ENCODE measurements at places on chromosomes 1 and 21.

DNA sequence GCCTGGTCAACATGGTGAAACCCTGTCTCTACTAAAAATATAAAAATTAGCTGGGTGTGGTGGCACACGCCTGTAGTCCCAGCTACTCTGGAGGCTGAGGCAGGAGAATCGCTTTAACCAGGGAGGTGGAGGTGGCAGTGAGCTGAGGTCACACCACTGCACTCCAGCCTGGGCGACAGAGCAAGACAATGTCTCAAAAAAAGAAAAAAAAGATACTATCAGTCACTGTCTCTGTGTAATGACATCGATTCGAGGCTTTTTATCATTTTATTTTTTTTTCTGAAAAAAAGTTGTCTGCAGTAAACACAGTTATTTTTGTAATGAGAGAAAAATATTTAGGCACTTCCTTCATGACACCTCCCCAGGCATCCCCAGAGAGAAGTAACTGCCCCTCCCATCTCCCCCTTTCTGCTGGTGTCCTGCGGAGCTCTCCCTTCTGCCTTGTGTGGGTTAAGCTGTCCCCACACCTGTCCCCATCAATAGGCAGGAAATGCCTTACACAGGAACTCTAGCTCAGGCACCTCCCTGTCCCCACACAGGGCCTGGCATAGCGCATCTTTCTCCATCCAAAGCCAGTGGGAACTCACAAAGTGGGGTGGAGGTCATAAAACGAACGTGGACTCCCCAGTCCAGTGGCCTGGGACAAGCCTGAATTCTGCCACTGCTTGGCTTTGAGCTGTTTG is 132.0 kb downstream of the SYF2 start:
- no peak for DNase-seq

GRCh38 chr1:169918927-169919326 is 25.2 kb upstream of the SCYL3 start:
- DNase-seq = no peak

DNA sequence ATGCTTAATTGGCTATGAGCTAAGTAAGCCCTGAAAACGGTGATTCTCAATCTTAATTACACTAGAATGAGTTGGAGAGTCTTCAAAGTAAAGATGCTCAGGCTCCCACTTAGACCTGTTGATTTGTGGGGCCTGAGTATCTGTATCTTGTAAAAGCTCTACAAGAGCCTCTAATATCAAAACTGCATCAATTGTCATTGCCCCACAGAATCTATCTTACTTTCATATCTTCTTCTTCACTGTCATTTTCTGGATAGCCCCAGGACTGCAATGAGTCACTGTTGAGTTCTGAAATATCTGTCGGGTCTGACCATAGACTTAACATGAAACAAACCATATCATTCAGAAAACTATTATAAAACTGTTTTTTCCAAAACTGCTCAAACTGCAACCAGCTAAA is 102.8 kb upstream of the SERTAD4 start:
- DNase-seq = no peak

- DNase-seq = peak; percentile 65
Measured at GRCh38 chr1:209823143-209824041, 4.4 kb upstream of the UTP25 start.

- no peak for DNase-seq
Measured at GRCh38 chr1:5864256-5864655, 128.0 kb downstream of the NPHP4 start.

DNA sequence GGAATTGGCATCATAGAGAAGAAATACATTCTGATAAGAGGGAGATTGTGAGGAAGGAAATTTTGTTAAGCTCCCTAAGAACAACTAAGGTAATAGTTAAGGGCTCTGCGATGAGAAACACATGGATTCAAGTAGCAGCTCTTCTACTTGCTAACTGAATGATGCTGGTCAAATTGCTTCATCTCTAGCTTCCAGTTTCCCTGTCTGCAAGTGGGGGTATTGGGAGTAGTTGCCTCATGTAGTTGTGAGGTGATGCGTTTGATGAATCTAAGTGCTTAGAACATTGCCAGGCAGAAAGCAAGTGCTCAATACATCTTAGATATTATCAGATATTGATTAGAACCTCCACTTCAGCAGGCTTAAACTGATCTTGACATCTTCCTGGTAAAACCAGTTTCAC is 84.8 kb downstream of the CD58 start:
- DNase-seq = no peak

- no peak for DNase-seq
Measured at GRCh38 chr1:19322481-19322880, 10.4 kb downstream of the SLC66A1 start.

DNA sequence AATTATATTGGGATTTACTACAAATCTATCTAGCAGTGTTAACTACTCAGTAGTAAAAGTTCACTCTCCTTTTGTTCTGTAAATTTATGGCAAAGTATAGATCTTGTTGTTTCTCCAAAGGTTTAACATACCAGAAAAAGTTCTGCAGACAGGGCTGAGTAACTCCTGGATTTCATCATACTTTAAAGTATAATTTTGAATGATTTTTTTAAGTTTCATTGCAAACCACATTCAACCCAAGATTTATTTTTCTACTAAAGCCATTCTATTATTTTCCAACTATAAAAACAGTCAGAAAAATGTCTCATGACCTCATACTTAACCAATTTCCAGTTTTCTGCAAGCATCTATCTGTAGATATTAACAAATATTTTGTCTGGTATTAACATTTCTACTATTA is 585.8 kb upstream of the ZRANB2 start:
- no peak for DNase-seq

GRCh38 chr1:22283596-22283995 is 140.7 kb upstream of the WNT4 start:
- DNase-seq = no peak

DNA sequence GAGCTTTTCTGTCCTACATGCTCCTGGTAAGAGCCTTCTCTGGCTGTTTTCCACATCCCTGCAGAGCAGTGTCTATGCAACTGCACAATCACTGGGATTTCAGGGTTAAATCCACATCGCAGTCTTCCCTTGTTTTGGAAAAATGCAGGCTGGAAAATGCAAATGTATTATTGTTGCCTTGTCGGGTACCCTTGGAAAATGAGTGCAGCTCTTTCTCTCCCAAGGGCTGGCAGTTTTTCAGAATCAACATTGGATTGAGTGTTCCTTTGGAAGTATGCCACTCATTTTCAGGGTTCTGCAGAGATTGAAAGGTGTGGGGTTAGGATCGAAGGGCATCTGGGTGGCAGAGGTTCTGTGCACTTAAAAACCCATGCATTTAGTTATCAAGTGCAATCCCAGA is 3.2 kb downstream of the NOS1AP start:
- no peak for DNase-seq

DNA sequence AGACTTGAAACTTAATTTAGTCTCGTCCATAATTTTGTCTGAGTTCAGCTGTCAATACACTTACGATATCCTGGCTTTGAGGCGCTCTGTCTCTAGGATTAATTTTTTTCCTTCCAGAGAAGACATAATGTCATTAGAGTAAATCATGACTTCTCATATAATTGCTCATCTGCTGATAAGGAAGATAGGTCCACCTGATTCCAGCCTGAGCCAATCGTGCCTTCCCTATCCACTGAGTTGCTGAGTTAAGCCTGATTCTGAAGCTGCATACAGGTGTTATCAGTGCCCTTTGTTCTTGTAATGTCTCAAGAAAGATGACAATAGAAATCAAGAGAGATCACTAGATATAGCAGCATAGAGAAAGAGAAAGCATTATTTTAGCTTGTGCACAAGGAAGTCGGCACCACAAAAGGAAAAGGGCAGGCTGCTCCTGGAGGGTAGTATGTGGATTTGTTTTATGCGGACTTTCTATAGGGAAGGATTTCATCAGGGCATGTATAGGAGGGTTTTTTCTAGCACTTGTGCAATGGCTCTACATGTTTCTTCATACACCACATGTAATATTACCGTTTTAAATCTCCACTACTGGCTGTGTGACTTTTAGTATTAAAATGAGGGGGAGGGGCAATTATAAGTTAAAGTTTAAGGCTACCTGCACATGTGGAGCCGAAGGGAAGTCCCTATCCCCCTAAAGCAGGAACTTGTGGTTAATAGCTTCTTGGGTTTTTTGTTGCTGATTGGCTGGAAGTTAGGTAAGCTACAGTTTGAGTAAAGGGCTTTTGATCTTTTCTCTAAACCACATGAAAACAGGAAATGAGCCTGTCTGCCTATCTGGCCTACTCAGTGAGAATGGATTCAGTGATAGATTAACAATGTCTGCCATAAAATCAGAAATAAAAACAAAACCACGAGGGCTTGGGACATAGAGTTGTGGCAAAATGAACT is 133.4 kb downstream of the PLPPR5 start:
- DNase-seq = no peak

DNA sequence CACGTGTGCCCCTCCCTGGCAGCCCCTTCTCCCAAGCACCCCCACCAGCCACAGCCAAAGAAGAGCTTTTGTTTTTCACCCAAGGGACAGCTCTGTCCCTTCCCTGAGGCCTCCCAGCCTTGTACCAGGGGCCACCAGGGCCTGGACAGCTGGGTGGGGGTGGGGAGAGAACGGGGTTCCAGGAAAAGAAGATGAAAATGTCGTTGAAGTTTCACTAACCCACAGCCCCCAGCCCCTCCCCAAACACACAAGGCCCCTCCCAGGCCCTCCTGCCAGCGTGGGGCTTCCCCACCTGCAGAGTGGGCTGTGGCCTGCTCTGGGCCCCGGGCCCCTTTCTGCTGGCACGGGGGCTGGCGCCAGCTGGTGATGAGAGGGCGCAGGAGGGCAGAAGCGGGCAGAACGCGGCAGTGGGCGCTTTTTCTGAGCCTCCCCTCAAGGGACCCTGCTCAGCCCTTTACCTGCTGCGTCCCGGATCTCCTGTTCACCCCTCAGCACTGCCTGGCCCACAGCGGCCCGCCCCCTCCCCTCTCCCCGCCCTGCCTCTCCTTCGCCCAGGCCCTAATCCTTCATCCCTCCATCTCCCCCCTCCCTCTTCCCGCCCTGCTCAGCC is 5.5 kb upstream of the ANKRD65 start:
- no peak for DNase-seq

DNA sequence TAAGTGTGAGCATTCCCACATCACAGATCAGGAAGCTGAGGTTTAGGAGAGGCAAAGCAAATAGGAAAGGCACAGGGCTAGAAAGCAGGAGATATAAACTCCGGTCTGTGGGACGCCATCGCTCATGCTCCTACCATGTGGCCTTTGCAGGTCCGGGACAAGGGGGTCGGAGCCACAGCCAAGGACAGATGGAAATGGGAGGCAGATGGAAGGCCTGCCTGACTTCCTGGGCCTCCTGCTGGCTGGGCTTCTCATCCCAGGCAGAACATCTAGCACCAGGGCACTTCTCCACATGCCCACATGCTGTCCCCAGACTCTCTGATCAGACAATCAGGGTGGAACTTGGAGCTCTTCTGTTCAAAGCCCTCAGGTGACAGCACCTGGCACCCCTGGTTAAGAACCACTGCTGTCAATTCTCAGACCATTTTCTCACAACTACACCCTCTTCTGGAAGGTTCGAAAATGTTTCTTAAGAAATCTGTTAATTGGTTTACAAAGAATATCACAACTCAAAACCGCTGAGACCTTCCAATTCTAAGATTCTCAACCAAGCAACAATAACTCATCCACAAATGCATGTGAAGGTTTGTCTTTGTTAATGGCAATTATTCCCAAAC is 173.3 kb upstream of the EDN2 start:
- DNase-seq = no peak

- peak; percentile 68 for DNase-seq
Measured at GRCh38 chr1:112707221-112708001, 484 bp upstream of the RHOC start.

DNA sequence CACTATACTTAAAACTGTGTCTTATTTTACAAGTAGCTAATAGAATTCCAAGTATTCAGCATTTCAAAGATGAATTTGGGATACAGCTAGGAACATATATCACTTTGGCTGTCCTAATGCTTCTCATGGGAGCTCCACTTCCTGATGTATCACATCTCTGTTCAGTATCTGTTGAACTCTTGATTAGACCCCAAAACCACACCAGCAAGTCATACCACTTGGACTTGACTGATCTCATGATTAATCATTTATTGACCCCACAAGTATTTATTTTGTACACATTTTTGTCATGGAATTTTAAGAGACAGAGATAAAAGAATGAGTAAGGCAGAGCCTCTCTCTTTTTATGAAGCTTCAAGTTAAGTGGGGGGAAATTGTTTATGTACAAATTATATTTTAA is 30.0 kb downstream of the TMPRSS15 start:
- no peak for DNase-seq

- no peak for DNase-seq
Measured at GRCh38 chr1:176878750-176879536, 285.6 kb downstream of the ASTN1 start.

DNA sequence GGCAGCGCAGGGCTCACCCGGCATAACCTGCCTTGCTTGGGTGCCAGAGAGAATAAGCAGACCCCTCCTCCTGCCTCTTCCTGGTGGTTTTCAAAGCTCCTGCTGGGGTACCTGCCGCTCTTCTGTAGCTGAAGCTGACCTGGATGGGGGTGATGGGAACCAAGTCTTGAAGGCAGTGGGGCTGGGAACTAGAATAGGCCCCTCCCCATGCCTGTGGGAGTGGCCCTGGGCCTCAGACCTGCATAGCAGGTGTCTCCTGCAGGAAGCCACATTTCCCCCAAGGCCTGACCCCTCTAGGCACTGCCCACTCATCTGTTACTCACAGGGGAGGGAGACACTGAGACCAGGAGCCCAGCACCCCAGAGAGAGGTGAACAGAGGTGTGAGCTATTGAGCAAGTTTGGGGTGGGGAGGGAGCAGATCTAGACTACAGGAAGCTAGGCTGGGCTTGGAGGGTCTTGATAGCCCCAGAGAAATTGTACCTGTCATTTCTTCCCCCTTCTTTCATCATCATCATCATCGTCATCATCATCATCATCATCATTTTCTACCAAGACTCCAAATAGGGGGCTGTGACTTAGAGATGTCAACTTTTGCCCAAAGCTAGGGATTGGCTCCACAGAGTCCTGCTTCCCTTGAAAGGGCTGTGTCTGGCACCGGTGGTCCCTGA is 10.1 kb downstream of the PADI1 start:
- no peak for DNase-seq

DNA sequence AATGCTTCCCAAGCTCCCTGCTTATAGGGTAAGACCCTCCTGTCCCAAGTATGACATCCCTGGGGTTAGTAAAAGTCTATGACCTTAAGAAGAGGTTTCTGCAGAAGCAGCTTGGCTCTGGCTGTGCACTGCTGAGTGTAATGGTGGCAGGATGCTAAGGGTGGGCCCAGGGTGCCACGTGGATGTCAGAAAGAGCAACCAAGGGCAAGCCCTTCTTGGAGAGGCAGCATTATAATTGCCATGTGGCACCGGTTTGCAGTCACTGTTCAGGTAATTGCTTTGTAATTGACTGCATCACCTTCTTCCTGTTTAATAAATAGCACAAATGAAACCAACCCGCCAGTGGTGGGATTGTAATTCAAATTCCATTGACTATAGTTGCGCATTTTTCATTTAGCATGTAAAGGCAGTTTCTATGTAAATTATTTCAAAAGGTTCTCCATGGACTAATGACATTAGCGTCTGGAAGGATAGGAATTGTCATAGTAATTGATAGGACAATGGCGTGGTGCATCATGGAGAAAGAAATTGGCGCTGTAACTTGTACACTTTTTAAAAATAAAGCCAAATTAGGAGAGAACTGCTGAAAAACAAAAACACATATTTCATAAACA is 490.6 kb upstream of the VAMP3 start:
- no peak for DNase-seq
